ENCODE measurements at places on chromosomes 7 and 10.

DNA sequence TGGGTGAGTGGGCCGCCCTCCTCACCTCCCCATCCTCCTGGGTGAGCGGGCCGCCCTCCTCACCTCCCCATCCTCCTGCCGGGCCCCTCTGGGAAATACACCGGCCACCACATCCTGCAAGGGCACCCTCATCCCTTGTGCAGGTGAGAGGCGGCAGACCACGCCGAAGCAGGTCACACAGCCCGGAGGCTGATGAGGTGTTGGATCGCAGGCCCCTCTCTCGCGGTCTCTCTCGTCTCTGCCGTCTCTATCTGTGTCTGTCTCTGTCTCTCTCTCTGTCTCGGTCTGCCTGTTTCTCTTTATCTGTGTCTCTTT is 30.8 kb upstream of the FOXL3 start:
- no peak for DNase-seq

DNA sequence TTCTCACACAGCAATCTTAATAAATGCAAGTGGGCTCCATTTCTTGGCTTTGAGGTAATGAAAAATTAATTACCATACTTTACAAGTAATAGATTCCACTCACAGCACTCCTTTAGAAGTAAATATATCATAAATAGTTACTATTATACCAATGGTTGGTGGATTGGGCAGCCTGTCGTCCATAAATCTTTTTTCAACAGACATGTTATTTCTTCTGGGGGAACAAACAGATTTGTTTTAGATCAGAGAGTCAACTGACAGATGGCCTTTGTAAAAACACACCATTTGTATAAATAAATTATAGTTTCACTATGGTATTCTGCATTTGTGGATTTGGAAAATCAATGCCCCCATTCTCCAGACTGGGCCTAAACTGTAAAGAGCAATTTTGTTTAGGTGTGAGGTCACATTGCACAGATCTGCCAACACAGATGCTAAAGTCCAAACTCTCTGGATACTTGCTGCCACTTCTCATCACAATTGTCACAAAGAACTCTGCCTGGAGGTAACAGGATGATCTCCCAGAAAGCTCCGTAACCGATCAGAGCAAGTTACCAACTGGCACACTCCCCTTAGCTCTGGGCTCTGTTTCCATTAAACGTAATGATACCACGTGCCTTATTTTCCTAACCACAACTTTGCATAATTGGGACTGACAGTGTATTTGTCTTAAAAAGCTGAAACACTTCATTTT is 4.5 kb upstream of the MACROH2A2 start:
- no peak for DNase-seq

GRCh38 chr7:2030475-2031450 is 202.0 kb downstream of the MAD1L1 start:
- no peak for DNase-seq

- no peak for DNase-seq
These were observed 242.8 kb downstream of the KLF6 start for GRCh38 chr10:3542185-3542611.

- DNase-seq: no peak
These were observed 290.8 kb downstream of the DNAJB6 start for GRCh38 chr7:157627646-157628045.

DNA sequence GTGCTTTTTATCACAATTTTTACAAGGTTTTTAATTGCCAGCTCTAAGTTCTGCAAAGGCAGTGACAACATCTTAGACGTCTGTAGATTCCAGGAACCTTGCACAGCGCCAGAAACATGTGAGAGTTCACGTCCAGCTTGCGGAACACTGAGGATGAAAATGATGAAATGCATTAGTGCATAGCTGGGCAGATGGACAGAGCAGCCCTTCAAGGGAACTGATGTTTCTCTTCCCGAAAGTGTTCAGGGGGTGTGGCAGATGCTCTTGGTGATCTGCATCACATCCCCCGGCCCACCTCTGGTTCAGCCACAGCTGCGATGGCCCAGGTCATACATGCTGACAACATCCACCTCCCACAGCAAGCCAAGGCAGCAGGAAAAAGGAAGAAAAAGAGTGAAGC is 40.9 kb downstream of the ITIH5 start:
- no peak for DNase-seq

DNA sequence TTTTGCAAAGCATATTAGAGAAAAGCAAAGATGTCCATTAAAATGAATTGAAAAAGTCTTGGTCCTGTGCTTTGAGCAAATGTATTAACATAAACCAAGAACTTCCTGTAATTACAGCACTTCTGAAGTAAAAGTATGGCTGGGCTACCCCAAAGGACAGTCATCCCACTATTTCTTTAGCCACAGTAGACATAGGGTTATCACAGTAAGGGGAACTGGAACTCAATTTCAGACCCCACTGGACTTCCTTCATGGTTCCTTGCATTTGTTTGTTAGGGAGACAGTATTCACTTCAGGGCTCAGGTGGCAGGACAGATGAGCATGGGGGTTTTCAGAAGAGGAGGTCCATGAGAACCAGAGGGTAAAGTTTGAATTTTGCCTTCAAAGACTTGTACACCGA is 203.1 kb upstream of the PDE1C start:
- DNase-seq: no peak

- DNase-seq: no peak
These were observed 141.0 kb downstream of the CDH23 start for GRCh38 chr10:71537681-71538080.

Measured in activated CD8-positive, alpha-beta memory T cell treated with anti-CD3 and anti-CD28 coated beads for 48 hours (primary cell).